ENCODE measurements at places on chromosomes 5 and 9.

DNA sequence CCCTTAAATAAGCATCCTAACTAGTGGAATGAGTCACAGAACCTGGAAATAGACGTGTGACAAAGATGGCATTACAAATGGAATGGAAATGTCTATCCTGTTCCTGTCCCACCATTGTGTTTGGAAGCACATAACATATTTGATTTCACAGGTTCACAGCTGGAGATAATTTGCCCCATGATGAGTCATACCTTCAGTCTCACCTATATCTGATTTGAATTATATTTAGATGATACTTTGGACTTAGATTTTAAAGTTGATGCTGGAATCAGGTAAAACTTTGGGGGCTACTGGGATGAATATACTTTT lies 92.5 kb downstream of the CEMIP2 start:
- no peak for DNase-seq

DNA sequence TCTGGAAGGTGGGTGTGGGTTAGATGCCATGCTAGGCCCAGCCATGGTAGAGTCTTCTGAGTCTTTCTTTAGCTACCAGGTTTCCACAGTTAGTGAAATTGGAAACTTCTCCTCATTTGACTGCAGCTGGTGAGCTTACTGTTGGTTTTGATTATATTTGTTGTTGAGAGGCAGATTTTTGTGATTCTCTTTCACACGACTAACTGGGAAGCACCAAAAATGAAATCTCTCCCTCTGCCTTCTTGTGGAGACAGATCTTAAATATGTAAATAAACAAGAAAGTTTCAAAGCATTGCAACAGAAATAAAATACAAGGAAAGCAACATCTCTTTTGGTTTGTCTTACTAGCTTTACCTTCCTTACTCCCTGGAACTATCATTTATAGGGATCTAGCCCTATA lies 122.2 kb downstream of the CEMIP2 start:
- no peak for DNase-seq

DNA sequence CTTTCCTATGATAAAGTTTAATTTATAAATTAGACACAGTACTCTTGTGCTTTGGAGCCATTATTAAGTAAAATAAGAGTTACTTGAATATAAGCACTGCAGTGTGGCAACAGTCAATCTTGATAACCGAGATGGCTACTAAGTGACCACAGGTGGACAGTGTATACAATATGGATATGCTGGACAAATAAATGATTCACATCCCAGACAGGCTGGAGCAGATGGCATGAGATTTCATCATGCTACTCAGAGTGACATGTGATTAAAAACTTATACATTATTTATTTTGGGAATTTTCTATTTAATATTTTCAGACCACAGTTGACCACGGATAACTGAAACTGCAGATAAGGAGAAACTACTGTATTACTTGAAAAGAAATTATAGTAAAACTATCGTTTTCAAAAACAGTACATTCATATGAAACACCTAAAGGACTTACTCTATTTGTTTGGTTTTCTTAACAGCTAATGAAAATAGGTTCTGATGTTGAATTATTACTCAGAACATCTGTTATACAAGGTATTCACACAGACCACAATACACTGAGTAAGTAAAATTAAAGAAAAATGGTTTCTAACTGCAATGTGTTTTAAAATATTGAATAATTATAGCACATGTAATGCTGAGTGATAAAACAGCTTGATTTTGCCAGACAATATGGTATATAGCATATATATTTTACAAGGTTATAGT lies 16.0 kb downstream of the LYRM7 start:
- DNase-seq: no peak

DNA sequence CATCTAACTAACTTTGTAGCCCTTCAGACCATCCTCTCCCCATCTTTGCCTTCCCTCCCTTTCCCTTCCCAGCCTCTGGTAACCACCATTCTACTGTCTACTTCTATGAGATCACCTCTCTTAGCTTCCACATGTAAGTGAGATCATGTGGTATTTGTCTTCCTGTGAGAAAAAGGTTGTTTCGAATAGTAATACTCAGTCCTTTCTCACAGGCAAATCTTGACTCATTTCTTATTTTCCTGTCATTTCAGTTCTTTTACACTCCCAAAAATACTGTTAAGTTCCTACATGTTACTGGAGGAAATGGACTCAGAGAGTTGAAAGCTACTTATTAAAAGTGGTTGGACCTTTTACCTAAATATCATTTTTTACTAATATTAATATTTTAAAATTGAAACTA lies 82.1 kb downstream of the SLF1 start:
- no peak for DNase-seq

- no peak for DNase-seq
Observed at GRCh38 chr5:127568166-127568565, 50.7 kb downstream of the PRRC1 start.

- DNase-seq: no peak
Observed at GRCh38 chr5:178363501-178364325, 131.1 kb upstream of the PHYKPL start.

GRCh38 chr5:72641164-72641563 lies 134.0 kb upstream of the ZNF366 start:
- DNase-seq: no peak
